ENCODE measurements at places on chromosomes 13 and 19.
A peak's percentile ranks its signal among the peaks of the same experiment; 100 is the strongest.

DNA sequence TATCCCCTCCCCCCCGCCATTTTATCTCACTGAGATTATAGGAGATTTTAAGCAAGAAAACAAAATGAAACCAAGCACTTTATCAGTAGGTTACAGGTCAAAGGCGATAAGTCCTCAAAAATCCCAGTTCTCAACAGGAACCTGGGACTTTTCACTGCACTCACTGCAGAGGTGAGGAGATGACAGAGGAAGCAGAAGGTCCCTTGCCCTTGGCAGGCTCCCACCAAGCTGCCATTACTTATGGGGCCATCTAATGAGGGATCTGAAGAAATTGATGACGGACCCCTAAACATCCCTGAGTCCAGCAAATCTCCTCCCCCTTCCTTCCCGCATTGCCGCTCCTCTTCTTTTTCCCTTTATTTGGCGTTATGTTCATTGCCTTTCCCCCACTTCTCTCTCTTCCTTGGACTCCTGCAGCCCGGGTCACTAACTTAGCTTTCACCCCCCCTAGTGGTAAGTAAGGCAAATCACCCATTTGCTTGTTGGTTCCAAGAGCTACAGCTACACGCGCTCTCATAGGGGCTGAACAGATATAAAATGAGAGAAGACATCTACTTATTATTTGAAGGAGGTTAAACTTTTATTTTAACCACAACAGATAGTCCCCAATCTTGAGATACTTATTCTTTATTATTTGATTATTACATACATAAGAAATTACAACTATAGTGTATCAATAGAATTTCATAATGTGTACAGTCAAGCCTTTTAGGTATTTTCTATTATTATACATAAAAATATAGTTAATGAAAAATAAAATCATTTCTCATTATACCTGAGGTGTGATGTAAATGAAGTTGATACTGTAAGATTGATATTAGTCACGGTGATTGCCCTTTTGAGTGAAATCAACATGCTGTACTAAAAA is 52.0 kb upstream of the ARGLU1 start:
- DNase-seq, result peak; percentile 14

- DNase-seq, result no peak
Measured at GRCh38 chr13:28496188-28496564, 1.2 kb upstream of the FLT1 start.

DNA sequence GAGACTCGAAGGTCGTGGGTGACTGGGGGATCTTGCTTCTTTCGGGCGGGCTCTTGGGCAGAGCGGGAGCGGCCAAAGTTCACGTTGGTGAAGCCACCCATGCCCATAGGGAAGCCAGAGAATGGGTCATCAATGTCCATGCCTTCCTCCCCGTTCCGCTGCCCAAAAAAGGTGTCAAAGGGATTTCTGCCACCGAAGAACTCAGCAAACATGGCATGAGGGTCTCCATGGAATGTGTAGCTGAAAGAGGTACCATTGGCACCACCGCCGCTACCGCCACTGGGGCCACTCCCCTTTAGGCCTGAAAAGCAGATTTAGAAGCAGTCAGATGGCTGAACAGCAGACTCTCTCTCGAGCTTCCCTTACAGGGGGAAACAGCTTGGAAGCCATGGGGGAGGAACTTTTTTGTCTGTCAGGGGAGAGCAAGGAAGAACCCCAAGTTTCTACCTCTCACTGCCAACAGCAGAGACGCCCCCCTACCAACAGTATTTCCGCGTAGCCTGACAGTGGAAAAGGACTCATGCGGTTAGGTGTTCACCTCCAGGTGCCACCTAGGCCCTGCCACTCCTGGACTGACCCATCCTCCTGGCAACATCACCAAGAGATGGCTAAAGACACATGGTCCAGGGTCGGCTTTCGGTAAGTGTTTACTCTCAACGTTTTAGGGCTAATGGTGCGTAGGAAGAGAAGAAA is 1.3 kb downstream of the DNAJB1 start:
- DNase-seq, result no peak

- no peak for DNase-seq
Measured at GRCh38 chr13:46682707-46683106, 114.3 kb downstream of the ESD start.

DNA sequence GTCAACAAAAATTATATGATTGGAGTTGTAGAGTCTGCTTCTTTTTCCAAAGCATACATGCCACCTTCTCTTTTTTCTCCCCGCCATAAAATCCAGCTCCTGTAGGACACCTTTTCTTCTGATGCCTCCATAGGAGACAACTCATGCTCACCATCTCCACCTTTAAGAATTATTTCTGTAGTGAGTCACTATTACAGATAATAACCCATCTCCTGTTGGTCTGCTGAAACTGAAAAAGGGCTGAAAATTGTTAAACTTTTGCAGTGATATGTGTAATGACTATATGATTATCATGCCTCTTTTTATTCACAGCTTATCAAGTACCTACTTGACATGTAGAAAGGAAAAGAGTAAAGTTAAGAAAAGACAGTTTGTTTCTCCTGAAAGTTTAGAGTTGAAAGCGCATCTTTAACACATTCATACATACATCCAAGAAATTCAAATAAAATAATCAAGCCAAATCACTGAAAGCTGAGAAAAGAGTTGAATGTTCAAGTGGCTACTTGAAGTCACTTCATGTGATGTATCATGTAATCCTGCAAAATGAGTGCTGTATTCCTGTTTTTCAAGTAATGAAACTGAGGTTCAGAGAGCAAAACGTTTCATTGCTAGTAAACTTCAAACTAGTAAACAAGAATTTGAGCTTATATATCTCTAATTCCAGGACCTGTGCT is 35.5 kb upstream of the LPAR6 start:
- DNase-seq, result no peak

- no peak for DNase-seq
Measured at GRCh38 chr19:19403373-19403901, 2.0 kb upstream of the GATAD2A start.

DNA sequence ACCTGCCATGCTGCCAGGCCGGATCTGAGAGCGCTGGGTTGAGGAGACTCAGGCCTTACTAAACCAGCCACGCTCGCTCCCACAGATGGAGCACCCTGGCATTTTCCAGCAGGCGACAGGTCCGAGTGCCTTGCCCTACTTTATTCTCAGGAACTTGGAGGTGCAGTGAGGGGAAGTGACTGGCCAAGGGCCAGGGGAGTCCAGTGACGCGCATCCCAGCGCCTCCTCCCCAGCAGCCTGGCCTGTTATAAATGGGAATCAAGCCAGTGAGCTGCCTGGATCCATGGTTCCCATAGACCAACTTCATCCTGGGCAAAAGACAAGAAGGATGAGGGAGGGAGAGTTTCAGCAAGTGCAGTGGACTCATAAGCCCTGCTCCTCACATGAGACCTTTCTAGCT is 35.5 kb downstream of the TMED1 start:
- no peak for DNase-seq
